ENCODE measurements at places on chromosomes 11 and 22. TPM values are rescaled to one million over a fixed set of nuclear protein-coding genes. Genes with fewer than 3 reads are reported as not detected.

MMP8 gene
- total RNA-seq, result not detected

HBE1 gene
- total RNA-seq, result not detected

CALCB gene
- total RNA-seq, result not detected

TPBGL gene
- 0.28 TPM for total RNA-seq

PRDM11 gene
- 8.5 TPM for total RNA-seq

CNGA4 gene
- 0.19 TPM for total RNA-seq

C11orf21 gene
- not detected for total RNA-seq

SYNGR1 gene
- total RNA-seq, result 14.9 TPM

GTSE1 gene
- 11.3 TPM for total RNA-seq

CCDC15 gene
- 3.6 TPM for total RNA-seq
